ENCODE measurements at places on chromosomes 2 and 18.
A peak's percentile ranks its signal among the peaks of the same experiment; 100 is the strongest.

DNA sequence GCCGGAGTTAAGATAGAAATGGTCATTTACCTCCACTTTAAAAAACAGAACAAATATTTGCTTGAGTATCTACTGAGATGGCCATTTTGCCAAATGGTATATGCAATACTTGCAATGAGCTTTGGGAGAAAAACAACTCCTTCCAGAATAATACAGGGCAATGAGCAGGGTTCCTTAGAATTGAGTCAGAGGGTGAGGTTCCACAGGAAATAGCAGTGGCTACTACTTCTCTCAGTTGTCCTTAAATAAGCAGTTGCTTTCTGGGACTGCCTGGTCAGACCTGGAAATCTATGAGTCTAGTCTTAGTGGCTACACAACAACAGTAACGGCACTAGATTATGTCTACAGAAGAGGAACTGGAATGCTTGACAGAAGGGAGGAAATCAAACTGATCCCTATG is 80.9 kb upstream of the CCDC85A start:
- no peak for DNase-seq

GRCh38 chr2:8622199-8622911 is 59.5 kb upstream of the ID2 start:
- DNase-seq = no peak

- DNase-seq = no peak
These were observed 27.3 kb downstream of the IGFBP2 start for GRCh38 chr2:216660496-216660895.

DNA sequence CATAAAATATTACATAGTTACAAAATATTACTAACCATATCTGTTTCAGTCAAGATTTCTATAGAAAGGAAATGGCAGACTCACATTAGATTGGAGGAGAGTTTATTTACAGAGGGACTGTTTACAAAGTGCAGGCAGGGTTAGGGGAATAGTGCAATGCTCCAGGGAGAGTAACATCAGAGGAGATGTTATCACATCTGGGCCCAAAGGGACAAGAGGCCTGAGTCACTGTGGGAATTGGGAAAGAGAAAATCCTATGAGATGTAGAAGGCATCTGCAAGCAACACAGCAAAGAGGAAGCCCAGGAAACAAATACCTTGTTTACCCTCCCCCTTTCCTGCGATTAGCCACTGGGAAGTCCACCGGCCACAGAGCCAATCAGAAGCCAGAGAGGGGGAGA is 227.3 kb upstream of the TANK start:
- DNase-seq = no peak

GRCh38 chr2:172096626-172097547 is 5.8 kb downstream of the DLX2 start:
- no peak for DNase-seq

GRCh38 chr18:22822024-22822423 is 111.1 kb upstream of the RBBP8 start:
- no peak for DNase-seq

DNA sequence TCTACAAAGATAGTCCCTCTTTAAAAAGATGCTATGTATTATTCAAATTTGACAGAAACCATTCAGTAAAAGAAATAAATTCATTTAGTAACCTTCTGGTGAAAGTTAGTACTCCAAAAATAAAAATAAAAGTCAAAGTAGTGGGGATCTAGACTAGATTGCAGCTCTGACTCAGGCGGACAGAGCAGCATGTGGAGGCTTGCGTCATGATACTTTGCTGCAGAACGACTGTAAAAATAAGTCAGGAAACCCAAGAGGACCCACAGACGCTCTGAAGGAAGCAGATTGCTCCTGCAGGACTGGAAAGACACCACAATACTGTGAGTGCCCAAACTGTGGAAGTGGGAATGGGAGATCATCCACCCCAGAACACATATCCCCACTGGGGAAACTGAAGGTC is 301.9 kb downstream of the RIT2 start:
- DNase-seq = no peak

GRCh38 chr2:8599421-8600242 is 82.2 kb upstream of the ID2 start:
- DNase-seq = no peak

DNA sequence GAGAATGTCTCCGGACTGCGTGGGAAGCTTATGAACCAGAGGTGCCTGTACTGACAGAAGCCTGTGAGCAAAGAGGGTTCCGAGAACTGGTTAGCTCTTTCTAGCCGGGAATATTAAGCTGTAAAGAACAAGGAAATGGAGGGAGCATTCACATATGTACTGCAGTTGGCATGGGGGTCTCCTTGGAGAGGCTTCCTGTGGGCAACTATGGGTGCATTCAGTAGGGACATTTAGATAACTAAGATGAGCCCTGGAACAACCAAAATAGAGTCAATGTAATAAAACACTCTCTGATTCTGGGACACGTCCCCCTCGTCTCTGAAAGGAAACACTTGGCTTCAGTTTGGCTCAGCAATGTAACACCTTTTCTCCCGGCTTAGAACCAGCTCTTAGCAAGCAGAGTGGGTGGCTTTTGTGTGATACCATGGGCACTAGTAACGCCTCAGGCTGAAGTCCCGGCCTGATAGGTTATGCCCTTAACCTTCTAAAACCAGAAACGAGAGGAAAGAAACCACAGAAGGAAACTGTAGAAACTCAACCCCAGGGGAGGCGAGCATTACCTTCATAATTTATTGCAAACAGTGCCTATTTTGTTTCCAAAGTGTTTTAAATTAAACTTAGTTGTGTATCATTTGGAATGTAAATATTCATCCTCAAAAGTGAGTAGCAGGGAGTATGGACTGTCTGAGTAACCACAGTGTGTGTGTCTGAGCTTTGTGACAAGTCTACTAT is 48.8 kb upstream of the LPIN2 start:
- DNase-seq = no peak

- DNase-seq = no peak
These were observed 71.5 kb downstream of the SNTG2 start for GRCh38 chr2:1022178-1022577.

DNA sequence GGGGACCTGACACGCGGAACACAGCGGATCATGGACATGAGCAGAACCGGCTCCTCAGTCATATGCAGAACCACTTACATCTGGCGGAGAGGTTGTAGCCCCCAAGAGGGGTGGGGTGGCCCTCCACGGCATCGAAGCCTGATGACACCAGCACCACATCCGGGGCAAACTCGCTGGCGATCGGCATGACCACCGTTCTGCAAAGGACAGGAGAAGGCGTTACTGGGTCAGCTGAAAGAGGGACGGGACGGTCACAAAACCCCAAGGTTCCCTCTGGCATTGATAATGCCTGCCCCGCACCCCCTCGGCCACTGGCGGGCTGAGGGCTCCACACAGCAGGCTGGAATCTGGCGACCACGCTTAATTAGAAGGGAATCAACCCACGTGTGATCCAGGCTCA is 220.5 kb downstream of the TWIST2 start:
- DNase-seq = no peak

GRCh38 chr2:136399667-136400289 is 281.8 kb upstream of the CXCR4 start:
- no peak for DNase-seq

DNA sequence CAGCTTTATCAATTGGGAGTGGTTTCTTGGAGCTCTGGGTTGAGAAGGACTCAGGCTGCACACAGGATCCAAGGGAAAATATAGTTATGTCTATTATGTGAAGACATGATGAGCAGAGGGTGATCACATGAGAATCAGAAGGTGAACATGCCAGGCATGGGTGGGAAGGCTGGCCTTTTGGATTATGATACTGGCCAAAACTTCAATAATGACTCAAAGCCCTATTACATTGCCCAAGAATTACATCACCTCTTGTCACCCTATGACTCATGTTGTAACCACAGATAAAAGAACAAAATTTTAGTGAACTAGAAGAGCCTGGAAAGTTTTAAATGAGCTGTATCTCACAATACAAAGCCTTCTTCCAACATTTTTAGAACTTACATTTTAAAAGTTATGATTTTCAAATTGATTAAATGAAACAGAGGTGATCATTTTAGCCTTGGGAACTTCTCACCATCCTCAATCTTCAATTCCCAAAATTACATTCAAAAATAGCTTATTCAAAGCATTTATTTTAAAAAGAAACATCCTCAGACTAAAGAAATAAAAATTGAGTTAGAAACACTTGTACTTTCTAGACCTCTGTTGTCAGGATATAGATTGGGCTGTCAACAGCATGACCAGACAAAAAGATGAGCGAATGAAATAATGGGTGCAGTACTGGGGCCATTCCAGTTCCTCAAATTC is 428.3 kb downstream of the MBD2 start:
- no peak for DNase-seq

DNA sequence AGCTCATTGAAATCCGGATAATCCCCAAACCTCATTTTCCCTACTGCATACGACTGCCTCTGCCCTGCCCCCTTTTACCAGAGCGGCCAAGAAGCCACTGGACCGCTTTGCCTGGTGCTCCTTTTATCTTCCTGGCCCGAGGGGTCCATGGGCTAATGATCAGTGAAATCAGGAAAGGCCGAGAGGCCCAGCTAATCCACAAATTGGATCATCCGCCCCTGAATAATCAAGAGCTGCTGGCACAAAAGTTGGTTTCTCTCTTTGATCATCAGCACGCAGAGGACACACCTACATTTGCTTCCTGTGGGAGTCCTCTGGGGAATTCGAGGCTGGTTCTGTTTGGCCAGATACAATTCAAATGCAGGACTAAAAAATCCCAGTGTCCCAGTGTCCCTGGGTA is 144.5 kb downstream of the INSIG2 start:
- DNase-seq = no peak

GRCh38 chr2:240146141-240146561 is 5.7 kb upstream of the OTOS start:
- no peak for DNase-seq

DNA sequence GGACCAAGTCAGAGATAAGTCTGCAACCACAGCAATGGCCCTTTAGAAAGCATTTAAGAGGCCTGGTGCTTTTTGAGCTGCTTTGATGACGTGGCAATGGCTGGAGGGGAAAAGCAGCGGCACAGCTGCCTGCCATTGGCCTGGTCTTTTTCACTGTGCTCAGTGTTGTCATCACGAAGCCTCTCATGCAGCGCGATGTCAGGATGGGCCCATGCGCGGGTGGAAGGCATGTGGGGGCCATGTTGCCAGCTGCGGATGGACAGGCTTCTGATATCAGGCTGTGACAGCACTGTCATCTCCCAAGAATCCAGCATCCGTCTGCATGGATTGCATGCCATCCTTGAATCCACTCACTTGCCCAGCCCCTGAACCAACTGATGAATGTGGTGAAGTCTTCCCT is 204.5 kb downstream of the ACKR3 start:
- no peak for DNase-seq

GRCh38 chr2:70647873-70648481 is 94.4 kb upstream of the TGFA start:
- peak; percentile 72 for DNase-seq

GRCh38 chr2:47002480-47003381 is 87.1 kb upstream of the MCFD2 start:
- no peak for DNase-seq

DNA sequence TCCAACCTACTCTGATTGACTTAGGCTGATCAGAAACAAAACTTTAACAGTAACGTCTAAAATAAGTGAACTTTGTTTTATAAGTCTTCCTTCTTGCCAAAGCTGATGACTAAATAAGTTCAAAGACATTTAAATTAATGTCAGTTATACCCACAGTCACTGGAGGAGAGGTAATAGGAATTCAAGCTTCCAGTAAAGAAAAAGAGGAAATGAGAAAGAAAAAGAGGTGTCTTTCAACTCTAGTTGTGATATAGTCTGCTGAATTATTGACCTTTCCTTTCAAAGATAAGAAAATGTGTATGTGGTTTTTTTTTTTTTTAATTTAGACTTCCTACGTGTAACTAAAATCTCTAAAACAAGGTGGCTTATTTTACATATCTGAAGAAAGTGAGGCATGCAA is 191.5 kb downstream of the SLC8A1 start:
- no peak for DNase-seq

DNA sequence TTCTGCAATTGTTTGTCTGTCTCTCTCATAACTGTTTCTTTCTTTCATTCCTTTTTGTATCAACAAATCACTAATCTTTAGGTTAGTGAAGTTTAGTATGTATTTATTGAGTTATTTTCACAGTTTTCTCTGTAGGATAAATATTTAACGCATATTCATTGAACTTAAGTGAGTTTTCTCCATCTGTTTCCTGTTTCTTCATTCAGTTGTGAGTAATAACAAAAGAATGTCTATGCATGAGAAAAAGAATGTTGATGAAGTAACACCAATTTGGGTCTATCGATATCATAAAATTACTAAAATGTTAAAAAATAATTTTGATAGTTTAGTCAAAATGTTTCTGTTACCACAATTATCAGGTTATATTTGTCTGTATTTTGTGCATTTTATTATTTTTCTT is 948.0 kb downstream of the DSC3 start:
- DNase-seq = no peak

GRCh38 chr2:47744074-47744473 is 38.9 kb upstream of the MSH6 start:
- DNase-seq = no peak

- DNase-seq = no peak
These were observed 31.2 kb downstream of the SMAD7 start for GRCh38 chr18:48919547-48919946.

DNA sequence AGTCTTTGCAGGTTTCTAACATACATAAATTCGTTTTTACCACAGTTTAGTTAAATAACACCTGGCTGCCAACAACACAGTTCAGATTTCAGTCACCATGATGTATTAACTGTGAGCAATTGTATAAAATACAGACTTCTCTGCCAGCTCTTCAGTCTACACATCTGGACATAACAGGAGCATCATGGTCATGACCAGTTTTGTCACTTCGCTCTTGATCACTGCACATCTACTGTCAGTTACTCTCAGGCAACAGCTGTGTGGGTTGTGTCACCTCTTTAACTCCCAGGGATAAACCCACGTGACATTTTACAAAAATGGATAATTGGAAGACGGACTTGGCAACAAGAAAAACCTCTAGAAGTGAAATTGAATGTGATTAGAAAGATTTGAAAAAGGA is 30.3 kb downstream of the CD8A start:
- no peak for DNase-seq

DNA sequence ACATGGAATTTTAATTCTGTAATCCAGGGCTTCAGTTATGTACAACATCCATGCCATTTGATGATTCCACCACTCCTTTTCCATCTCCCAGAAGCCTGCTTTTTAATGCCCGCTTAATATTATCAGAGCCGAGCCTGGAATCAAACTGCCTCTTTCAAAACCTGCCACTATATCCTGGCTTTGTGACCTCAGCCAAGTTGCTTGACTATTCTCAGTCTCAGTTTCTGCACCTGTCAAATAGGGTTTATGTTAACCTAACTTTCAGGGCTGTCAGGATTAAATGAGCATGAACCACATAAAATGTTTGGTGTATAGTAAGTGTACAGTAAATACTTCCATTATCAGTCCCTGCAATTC is 108.7 kb downstream of the XRCC5 start:
- DNase-seq = no peak

GRCh38 chr2:75503048-75503607 is 57.6 kb downstream of the EVA1A start:
- no peak for DNase-seq
